ENCODE measurements at places on chromosomes 3 and 15.

- DNase-seq: no peak
These were observed 24.8 kb upstream of the RBMS3 start for GRCh38 chr3:29255854-29256696.

DNA sequence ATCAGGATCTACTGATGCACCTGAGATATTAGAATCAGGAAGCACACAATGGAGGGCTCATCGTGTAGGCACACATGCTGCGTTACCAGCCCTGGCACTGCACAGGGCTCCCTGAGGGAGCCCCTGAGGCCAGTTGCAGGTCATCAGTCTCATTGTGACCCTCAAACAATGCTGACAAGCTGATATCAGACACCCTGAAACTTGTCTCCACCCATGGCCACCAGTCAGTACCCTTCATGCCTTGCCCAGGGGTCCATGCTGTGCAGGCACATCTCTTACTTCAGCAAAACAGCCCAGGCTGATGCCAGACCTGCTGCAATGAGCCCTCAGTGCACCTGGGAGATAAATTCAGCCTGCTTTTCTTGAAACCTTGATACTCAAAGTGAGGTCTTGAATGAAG lies 59.5 kb upstream of the SLC6A11 start:
- DNase-seq: no peak

- DNase-seq: no peak
These were observed 4.2 kb downstream of the CAPN3 start for GRCh38 chr15:42363487-42363886.

- DNase-seq: no peak
These were observed 63.8 kb upstream of the CGNL1 start for GRCh38 chr15:57312318-57313133.

GRCh38 chr3:108736821-108737220 lies 20.4 kb downstream of the RETNLB start:
- no peak for DNase-seq

DNA sequence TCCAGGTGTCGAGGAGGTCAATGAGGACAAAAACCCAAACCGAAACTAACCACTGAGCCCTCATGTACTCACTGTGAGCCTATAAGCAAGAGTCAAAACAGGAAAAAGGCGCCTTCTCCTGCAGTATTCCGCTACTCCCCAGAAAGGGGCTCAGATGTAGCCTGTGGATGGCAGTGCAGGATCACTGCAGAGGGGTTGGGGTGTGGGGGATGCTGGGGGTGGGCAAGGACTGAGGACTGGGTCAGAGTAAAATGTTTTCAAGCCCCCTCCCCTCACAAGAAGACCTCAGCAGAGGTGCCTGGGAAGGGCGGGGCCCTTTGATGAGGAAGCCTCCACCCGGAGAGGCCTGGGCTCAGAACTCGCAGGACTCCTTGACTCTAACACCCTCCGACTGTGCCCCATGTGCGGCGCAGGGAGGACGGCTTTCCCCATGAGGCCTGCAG lies 170.1 kb downstream of the OSBPL10 start:
- no peak for DNase-seq

DNA sequence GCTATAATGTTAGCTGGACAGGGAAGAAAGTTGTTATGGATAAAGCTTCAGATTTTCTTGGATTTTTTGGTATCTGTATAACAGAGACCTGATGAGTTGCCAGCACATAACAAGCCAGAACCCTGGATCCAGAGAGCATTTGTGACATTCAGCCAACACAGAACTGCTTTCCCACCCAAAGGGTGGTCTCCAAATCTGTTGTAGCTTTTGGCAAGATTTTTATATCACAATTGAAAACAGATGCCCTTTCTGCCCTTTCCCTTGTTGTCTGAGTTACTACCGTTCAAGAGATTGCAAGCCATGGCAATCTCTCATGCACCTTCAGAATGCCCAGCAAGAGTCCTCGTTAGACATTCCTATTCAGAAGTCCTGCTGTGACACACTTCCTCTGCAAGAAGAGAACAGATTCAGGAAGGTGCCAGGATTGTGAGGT lies 107.6 kb upstream of the FGF7 start:
- no peak for DNase-seq

DNA sequence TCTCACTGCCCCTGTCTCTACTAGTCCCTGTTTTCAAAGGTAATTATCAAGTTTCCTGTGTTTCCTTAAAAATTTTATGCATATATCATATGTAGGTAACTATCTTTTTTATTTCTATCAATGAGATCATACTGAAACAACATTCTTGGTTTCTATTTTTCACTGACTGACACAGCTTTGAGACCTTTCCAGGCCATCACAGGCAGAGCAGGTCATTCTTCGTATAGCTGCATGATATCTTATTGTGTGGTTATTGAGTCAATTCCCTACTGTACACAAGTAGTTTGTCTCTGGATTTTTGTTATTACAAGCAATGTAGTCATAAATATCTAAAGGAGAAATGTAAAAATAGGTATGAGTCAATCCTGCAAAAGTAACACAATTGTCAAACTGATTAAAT lies 169.6 kb downstream of the CFAP20DC start:
- no peak for DNase-seq

GRCh38 chr3:11914041-11914440 lies 67.4 kb upstream of the TAMM41 start:
- DNase-seq: no peak
